ENCODE measurements at places on chromosomes 13 and 19.

GRCh38 chr19:36685835-36686234, 1.6 kb upstream of the ZNF567 start:
- DNase-seq = no peak

- DNase-seq = peak; percentile 20
These were observed 46.5 kb downstream of the RFX2 start for GRCh38 chr19:6063576-6064335.

GRCh38 chr13:110637747-110638146, 22.4 kb downstream of the NAXD start:
- DNase-seq = no peak

- no peak for DNase-seq
These were observed 15.8 kb upstream of the CLDN10 start for GRCh38 chr13:95536632-95537241.

GRCh38 chr19:30267332-30267731, 104.9 kb upstream of the ZNF536 start:
- DNase-seq = no peak

- DNase-seq = no peak
These were observed 226.3 kb downstream of the SLC7A1 start for GRCh38 chr13:29369060-29369743.
